ENCODE measurements at places on chromosomes 6 and 20. TPM values are rescaled to one million over a fixed set of nuclear protein-coding genes. Genes with fewer than 3 reads are reported as not detected.

- no peak for DNase-seq
Observed at GRCh38 chr6:7292596-7293255, 20.3 kb downstream of the SSR1 start.

DNA sequence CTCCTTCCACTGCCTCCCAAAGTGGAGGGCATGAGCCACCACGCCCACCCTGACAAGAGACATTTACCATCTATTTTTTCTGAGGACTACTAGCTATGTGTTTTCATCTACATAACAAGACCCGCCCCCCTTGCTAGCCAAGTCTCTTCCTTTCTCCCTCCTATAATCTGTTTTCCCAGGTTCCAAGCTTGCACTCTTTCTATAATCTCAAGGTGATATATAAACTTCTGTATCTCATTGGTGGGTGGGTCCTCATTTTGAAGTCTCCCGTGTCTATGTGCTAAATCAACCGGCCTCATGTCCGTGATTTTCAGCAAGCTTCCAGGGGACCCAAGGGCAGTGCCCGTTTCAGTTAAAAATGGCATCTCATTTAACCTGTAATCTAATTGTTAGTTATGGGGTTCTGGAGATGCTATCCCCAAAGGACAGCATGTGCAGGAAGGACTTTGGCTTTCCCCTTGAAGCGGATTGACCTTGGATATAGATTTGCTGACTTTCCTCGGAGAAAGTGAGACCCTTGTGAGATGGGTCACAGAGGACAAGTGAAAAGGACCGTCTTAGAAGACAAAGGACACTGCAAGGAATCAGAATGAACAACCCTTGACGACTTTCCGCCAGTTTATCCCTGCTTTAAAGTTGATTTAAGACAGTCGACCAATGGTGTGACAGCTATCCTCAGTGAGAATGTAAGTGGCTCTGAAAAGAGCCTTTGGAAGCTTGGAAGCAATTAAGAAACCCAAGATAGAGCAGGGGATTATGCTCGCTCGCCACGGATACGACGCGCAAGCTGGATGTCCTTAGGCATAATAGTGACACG, 22.4 kb downstream of the OR2B2 start:
- no peak for DNase-seq

CST5 gene
- not detected for total RNA-seq

GRCh38 chr6:166435574-166435973, 52.8 kb upstream of the MPC1 start:
- peak; percentile 74 for DNase-seq

FAM83C gene
- total RNA-seq = not detected

DNA sequence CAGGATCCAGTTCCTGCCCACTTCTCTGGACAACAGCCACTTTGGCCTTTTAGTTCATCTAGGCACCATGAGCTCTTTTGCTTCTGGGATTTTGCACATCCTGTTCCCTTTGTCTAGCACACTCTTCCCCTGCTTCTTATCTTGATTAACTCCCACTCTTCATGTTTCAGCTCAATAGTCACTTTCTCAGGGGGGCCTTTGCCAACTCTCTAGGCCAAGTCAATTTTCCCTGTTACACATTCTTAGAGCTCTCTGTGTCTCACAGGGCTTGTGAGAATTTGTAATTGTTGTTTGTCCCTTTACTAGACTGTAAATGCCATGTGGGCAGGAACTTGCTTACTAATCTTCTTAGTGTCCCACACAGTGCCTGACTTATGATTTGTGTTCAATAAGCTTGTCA, 58.1 kb upstream of the EPB41L1 start:
- no peak for DNase-seq

- DNase-seq = no peak
Observed at GRCh38 chr6:119678961-119679360, 329.4 kb upstream of the MAN1A1 start.

GRCh38 chr6:153031335-153031955, 28.9 kb upstream of the MTRF1L start:
- DNase-seq = no peak

DNA sequence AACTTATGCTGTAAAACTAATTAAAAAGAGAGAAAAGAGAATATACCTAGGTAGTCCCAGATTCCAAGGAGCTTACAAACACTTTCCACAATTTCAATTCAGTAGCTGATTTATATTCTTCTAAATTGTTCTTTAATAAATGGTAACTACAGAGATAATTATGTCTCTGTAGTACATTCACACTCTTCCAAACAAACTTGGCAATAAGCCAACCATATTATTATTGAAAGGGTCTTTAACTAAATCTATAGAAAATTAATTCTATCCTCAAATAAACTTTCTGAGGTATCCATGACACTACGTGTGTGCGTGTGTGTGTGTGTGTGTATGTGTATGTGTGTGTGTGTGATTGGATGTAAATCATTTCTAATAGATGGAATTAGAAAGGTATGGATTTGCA, 217.4 kb upstream of the EYS start:
- no peak for DNase-seq

EFCAB8 gene
- 1.1 TPM for total RNA-seq

CTAGE9 gene
- not detected for total RNA-seq

ABT1 gene
- 10.3 TPM for total RNA-seq

SLC22A16 gene
- total RNA-seq = 0.22 TPM

DNA sequence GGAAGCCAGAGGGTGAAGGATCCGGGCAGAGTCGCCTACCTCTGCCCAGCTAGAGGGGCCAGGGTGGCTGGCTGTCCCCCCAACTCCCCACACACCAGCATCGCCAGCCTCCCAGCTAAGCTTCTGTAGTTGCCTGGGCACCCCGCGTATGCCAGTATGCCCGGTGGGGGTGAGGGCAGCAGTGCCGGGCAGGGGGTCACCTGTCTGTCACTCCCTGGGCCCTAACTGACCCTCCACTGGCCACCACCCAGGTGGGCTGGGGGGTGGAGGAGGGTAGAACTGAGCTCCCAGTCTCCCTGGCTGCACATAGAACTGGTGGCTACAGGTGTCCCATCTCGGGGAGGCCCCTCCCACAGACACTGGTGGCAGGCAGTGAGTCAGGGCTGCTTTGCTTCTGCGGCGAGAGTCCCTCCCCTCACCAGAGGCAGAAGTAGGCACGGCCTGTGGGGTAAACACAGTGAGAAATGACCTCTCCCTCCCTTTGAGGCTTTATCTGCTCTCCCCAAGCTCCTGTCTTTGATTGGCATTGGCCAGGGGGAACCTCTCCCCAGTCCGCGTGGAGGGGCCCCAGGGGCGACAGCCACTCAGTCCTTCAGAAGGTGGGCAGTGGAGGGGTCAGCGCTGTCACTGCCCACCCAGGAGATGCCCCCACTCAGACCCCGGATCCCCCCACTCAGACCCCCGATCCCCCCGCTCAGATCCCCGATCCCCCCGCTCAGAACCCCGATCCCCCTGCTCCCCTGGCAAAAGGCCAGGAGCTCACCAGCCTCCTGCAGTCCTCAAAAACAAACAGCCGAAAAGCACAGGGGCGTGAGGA, 2.5 kb downstream of the NTSR1 start:
- DNase-seq = no peak

DNA sequence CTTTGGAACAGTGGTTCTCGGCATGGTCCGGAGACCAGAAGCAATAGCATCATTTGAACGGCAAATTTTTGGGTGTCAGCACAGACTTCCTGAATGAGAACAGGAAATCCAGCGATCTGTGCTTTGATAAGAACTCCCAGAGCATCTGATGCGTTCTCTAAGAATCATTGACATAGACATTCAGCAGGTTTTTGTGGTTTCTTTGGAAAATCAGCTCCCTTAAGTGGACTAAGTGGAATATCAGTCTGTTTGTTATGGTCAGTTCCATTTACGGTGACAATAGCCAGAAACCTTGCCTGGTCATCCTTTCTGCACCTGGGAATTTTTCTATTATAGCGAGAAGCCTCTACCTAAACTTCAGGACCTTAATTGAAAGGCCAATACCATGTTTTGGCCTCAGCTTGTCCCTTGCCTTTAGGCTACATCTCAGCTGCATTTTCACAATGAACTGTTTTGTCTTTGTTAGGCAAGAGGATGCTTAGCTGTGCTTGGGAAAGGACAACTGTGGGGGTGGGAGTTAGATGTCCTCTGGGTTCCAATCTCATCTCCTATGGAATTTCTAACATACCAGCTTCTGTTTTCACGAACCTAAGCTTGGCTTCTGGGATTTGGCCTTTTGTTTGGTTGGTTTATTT, 299.7 kb downstream of the CDKAL1 start:
- no peak for DNase-seq

Measured in sciatic nerve (tissue), 2 donors.